ENCODE measurements at places on chromosomes 3 and 15. TPM values are rescaled to one million over a fixed set of nuclear protein-coding genes. Genes with fewer than 3 reads are reported as not detected.

DNA sequence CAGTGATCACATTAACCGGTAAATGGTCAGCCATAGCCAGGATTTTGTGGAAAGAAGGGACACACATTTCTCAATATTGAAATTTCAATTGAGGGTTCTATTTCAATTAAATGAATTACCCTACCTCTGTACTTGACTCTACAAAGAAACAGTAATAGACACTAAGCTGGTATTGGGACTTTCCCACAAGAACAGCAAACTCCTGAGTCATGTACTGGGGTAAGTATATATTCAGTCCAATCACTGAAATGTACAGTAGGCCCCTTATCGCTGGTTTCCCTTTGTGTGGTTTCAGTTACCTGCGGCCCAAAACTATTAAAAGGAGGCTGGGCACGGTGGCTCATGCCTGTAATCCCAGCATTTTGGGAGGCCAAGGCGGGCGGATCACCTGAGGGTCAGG lies 17.6 kb downstream of the ASB14 start:
- DNase-seq, result no peak

- DNase-seq, result peak; percentile 10
These were observed 73.5 kb downstream of the CEMIP start for GRCh38 chr15:80852676-80853075.

GRCh38 chr3:126314790-126315658 lies 42.2 kb downstream of the KLF15 start:
- DNase-seq, result no peak

GRCh38 chr15:31235311-31236183 lies 91.1 kb upstream of the KLF13 start:
- DNase-seq, result no peak

GRCh38 chr15:39075756-39076341 lies 505.0 kb upstream of the THBS1 start:
- DNase-seq, result no peak

GRCh38 chr3:39208463-39209055 lies 16.2 kb upstream of the XIRP1 start:
- no peak for DNase-seq

GRCh38 chr3:45881078-45882022 lies 5.0 kb upstream of the CCR9 start:
- peak; percentile 57 for DNase-seq

- peak; percentile 58 for DNase-seq
These were observed 75.6 kb upstream of the SNTN start for GRCh38 chr3:63576846-63577245.

GRCh38 chr15:63501256-63502089 lies 2.9 kb upstream of the USP3 start:
- DNase-seq, result peak; percentile 55

DNA sequence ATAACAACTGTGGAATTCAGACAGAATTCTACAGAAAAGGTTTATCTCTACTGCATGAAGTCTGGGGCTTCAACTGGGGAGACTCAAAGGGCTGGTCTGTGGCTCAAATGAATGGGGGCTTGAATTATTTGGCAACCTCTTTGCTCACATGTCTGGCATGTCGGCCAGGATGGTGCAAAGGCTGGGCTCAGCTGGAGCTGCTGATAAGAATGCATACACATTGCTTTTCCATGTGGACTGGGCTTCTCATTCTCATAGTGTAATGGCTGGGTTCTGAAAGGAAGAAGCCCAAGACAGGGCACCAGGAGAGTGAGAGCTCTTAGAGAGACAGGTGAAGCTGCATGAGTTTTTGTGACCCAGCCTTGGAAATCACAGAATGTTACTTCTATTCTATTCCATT lies 194.3 kb upstream of the SGO1 start:
- no peak for DNase-seq

GRCh38 chr3:137191133-137191923 lies 233.5 kb downstream of the IL20RB start:
- DNase-seq, result no peak

GRCh38 chr3:182969277-182969676 lies 11.1 kb downstream of the DCUN1D1 start:
- DNase-seq, result peak; percentile 70

DNA sequence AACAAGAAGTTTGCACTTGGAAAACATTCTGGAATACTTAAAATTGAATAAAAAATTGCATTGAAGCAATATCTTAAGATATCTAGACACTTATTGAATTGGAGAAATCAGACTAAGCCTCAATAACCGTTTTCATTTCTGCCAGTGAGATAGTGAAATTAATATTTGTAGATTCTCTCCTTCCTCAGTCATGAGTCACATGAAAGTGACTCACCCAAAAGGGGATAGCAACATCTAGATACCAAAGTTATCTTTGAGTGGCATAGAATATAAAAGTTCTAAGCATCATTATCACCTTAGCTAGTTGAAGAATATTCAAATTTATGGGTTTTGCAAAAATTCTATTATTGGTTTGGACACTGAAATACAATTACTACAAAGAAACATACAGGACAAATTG lies 614.8 kb upstream of the ZNF717 start:
- DNase-seq, result no peak

Gene CD96
- 0.20 TPM for total RNA-seq

Gene TMEM212
- total RNA-seq, result not detected

Gene TMEM207
- total RNA-seq, result not detected

Gene SLCO2A1
- 0.70 TPM for total RNA-seq

Data from PC-9 (cell line).